ENCODE measurements at places on chromosomes 2 and 18.

- DNase-seq: no peak
Observed at GRCh38 chr2:149651229-149651628, 63.7 kb upstream of the MMADHC start.

- no peak for DNase-seq
Observed at GRCh38 chr18:11366410-11366809, 217.0 kb upstream of the PIEZO2 start.

DNA sequence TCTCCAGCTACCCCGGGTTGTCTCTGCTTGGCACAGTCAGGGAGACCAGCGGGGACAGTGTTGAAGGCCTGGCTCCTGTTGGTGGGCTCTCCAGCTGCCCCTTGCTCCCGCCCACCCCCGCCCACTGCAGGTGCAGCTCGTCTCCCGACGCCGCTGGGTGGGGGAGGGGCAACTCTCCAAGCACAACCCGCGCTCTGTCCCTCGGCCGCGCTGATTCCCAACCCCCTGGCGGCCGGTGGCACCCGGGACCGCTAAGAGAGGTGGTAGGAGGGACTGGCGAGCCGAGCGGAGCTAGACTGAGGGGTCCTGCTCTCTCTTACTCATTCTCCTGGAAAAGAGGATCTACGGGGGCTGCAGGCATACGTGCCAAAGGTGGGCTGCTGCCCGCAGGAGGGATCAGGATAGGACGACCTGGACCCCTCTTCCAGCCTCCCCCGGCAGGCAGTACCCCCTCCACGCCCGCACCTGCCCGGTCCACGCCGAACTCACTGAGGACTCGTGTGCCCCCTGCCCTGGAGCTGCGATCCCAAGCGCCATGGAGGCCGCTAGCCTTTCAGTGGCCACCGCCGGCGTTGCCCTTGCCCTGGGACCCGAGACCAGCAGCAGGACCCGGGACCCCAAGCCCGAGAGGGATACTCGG, 44.5 kb downstream of the DDX18 start:
- no peak for DNase-seq

- DNase-seq: no peak
Observed at GRCh38 chr18:56645415-56646016, 5.6 kb upstream of the WDR7 start.

DNA sequence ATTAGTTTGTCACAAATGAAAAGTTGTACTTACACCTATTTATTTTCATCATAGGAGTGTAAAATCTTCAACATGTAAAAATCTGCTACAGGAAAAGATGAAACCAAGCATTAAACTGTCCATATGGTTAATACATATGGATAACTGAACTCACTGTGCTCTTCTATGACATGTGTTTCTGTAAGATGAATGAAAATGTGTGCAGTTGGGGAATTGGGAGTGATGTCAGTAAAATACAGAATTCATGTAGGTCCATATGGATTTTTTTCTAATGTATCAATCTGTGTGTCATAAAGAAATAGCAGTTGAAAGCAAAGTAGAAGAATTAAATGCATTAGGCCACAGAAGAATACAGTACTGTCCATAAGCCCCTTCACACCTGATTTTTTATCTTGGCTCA, 178.4 kb upstream of the COL3A1 start:
- DNase-seq: no peak
